Activated naive CD4-positive, alpha-beta T cell treated with anti-CD3 and anti-CD28 coated beads for 36 hours (primary cell): ENCODE measurements at places on chromosomes 4 and X.

DNA sequence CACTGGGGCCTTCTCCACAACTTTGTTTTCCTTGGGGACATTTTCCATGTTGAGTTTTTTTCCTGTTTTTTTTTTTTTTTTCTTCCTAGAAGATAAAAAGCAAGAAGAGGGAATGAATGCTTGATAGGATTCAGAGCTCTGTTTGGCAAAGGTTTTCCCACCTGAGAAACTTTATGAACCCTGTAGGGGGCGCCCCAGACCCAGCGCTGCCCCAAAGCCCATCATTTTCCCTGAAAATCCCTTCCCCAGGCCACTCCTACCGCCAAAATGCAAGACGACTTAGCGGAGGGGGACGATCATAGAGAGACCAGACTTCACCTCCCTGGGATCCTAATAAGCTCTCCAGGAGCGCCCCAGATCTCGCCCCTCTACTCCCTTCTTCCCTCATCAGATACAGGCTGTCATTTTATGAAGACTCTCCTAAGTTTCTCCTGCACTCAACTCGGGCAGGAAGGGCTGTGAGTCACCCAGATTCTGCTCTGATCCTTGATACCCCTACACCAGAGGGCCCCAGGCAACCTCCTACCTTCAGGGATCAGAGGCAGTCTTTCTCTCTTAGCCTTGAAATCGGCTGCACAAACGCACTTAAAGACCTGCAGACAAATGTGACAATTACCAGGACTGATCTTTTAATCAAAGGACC lies 1.4 kb downstream of the BEX5 start:
- DNase-seq, result peak; percentile 21

- no peak for DNase-seq
Observed at GRCh38 chrX:99301990-99302389, 1108.1 kb downstream of the PCDH19 start.

DNA sequence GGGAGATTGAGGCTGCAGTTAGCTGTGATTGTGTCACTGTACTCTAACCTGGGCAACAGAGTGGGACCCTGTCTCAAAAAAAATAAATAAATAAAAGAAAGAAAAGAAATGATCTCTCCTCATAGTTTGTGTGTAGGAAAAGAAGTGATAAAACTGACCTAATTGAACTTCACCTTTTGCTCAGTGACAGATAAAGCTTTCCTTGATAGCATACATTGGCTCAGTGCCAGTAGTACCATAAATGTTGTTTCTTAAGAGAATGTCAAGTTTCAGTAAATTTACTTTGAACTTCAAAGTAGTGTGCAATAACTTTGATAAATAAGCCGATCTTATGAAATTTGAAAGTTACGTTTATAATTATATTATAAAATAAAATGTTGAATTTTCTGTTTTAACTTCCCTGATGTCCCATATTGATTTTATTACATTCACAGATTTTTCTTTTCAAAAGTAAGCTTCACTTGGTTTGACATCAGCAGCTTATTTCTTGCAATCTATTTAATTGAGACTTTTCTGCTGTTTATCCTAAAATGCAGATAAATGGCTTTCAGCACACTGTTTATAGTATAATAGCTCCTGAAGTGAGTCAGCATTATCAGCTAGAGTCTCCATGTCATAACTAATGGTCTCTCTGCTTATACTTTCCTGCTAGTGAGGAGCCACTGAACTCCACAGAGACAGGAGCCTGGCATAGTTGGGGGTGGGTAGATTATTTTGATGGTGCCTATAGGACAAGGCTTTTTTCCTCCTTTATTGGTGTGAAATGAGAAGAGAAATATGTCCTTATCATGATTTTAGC lies 330.1 kb downstream of the BMPR1B start:
- DNase-seq, result no peak

DNA sequence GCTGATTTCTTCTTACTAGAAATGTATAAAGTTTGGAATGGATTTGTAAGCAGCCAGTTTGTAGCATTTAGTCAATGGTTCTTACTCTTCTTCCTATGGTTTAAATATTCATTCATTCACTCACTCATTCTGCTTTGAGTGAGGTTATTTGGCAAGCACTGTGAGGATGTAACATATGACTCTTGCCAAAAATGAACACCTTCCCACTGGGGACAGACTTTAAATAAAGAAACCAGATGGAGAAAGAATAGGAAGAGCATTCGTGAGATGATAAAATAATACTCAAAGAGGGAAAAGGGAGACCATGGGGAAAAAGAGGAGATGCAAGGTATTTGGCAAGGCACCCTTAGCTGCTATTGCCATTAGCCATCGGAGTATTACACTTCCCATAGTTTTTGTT lies 586.1 kb downstream of the ADGRL3 start:
- DNase-seq, result no peak

- DNase-seq, result no peak
Observed at GRCh38 chr4:182866746-182867145, 50.4 kb downstream of the DCTD start.

- DNase-seq, result no peak
Observed at GRCh38 chrX:53126377-53126776, 32.4 kb downstream of the KANTR start.

- no peak for DNase-seq
Observed at GRCh38 chr4:28772066-28772465, 1911.4 kb downstream of the STIM2 start.

DNA sequence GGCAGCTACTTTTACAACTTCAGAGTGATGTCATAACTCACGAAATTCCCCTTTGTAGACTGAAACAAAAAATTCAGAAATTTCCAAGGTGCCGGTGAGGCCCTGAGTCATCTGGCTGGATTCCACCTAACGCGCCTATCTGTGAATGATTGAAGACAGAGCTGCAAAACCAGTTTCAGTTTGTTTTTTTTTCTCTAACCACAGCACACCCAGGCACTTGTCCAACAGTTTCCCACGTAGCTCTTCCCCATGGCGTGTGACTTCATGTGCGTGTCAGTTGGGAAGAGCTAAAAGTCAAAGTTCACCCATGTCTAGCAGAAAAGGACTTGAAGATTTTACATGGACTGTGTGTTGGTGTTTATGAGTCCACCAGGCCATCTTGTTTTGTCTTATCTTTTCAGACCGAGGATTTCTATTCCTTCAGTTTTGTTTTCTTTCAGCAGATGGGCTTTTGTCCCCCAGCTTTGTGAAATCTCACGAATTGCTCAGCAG lies 16.4 kb downstream of the TCEANC start:
- peak; percentile 82 for DNase-seq

DNA sequence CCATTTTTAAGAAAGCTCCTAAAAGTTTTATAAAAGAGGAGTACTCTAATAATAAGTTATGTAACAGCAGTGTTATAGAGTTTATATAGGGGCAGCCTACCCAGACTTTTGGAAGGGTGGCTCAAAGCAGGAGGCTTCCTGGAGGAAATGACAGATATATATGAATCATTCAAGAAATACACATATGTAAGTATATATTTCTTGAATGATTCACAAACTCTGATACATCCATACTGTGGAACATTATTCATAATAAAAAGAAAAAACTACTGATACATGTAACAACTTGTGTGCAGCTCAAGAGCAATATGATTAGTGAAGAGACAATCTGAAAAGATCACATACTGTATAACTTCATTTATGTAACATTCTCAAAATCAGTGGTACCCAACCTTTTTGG lies 166.2 kb downstream of the WDFY3 start:
- DNase-seq, result no peak

DNA sequence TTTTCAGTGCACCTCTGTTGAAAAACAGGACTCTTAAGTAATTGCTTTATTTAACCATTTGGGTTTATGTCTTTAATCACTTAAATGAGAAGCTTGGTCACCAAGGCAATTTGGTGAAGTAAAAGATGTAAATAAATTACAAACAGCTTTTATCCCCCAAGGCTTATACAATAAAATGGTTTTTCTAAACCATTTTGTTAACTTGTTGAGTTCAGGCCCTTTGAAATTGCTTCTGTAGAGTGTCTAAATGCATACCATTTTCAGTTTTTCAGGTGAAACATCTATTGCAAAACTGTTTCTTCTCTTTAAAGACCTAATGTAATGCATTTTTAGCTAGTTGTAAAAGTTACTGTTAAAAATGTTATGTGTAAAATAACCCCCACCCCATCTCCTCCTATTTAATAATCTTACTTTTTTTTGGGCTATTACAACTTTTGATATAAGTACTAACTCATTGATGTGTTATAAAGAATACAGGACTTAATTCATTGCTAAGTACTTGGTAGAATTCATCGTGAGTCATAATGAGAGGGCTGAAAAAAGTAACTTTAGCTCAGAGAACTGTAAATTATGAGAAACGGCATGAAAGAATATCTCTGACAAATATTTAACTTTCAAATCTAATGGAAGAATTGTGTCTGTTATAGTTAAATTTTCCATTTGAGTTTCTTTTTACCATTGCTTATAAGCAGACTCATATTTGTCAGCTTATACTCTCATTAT lies 4.5 kb downstream of the RAPGEF2 start:
- no peak for DNase-seq

GRCh38 chrX:23900220-23900797 lies 7.4 kb downstream of the APOO start:
- DNase-seq, result no peak

DNA sequence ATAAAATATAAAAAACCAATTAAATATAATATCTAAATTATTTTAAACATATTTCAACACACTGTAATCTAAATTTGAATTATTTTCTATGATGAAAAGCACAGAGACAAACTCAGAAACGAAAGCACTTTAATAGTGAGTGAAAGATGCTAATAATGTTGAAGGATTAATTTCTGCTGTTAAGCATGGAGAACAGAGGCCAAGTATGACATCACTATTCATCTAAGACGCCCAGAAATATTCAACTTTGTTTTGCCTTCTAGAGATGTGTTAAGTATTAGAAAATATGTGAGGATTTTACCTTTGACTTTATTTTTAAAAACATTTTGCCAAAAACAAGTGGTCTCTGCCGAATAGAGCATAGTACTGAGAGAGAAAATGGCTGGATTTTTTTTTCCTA lies 19.3 kb downstream of the ARHGEF6 start:
- DNase-seq, result no peak

GRCh38 chr4:108320061-108320460 lies 151.3 kb upstream of the LEF1 start:
- DNase-seq, result no peak
